Stimulated activated CD4-positive, alpha-beta T cell treated with anti-CD3 and anti-CD28 coated beads, Interleukin-12 subunit alpha, Interleukin-12 subunit beta, amount 100 ng/mL, for 24 hours (primary cell): ENCODE measurements at places on chromosomes 3 and 15.

DNA sequence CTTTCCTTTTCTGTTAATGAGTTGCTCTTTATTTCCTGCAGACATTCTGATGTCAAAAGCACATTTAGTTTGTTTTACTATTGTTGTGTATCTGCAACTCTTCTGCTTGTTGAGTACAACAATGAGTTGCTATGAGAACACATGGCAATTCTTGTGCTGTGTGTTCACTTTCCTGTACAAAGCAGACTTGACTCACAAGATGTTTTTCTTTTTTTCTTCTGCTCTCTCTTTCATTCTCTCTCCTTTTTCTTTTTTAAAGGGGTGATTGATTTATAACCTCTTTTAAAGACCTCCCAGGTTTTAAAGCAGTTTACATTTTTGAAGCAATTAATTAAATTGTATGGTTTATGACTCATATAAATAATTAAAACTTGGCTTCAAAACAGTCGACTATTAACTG is 31.6 kb upstream of the ABHD10 start:
- no peak for DNase-seq

DNA sequence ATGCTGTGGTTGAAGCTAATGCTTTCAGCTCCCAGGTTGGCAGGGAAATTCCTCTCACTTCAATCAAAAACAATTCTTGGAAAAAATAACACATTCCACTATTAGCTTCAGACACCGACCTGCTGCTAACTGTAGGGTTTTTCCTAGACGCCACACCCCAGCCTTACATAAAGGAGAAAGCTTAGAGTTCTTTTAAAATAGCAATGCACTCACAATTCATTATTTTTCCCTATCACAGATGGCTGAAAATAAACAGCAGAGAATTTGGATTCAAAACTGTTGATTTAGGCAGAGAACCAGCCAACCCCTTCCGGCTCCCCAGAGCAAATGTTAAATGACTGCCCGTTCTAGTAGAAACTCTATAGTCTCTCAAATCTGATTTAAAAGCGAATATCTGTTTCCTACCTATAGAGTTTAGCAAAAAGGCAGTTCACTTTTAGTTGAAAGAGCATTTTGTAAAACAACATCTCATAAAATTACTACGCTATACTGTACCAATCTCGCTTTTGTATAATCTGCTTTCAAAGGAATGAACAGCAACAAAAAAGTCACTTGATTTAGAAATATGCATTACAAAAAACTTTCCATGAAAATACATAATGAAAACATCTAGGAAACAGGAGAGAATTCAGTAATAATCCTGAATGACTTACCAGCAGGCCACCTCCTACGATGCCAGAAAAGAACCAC is 586 bp downstream of the TM4SF1 start:
- no peak for DNase-seq

DNA sequence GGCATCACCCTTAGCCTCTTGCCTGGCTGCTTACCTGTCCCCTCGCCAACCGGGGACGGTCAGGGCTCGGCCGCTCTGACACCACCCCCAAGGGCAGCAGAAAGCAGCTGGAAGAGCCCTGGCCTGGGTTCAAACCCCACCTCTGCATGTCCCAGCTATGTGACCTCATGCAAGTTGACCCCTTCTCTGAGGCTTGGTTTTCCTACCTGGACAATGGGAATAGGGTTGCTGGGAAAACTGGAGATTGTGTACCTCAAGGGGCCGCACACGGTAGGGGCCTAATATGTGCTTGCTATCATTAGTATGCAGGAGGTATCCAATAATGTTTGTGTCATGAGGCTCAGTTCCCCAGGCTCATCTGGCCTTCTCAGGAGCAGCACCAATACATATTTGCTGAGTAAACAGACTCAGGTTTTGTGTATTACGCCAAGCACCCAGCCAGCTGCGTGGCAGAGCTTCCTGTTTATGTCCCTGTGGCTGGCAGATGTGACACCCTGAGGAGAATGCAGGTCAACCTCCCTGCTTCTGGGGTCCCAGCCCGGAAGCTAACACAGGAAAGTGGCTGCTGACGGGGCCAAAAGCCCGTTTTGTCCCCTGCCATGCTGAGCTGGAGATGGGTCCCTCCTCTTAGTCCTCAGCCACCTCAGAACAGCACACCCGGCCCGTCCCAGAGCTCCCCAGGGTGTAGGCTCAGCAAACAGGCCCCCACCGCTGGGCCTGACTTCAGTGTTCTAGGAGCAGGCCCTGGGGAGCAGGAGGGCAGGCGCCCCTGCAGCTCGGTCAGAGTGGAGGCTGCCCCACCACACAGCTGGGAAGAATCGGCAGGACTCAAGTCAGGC is 29.7 kb downstream of the PLXND1 start:
- no peak for DNase-seq

GRCh38 chr15:34628577-34629152 is 45.2 kb upstream of the GOLGA8B start:
- DNase-seq: no peak

DNA sequence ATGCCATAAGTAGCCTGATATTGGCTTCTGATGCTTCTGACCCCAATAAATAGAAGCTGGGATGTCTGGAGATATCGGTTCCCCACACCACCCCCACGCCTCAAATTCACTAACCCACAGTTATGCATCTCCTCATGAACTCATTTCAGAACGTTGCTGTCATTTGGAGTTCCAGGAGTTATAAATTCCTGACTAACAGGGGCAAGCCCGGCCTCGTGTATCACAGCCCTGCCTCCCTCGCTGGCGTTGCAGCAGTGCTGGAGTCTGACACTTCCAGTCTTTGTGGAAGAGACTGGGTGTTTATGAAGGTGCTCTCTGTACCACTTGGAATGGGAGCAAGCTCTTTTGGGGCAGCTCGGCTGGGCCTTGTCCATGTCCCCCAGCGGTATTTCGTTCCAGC is 101.0 kb downstream of the ANP32A start:
- no peak for DNase-seq

GRCh38 chr3:24296441-24297205 is 198.0 kb downstream of the THRB start:
- DNase-seq: no peak

GRCh38 chr15:31331389-31331788 is 4.8 kb downstream of the KLF13 start:
- no peak for DNase-seq

GRCh38 chr3:34300621-34301020 is 502.2 kb downstream of the PDCD6IP start:
- no peak for DNase-seq

GRCh38 chr3:114706591-114707232 is 412.9 kb downstream of the TIGIT start:
- no peak for DNase-seq

DNA sequence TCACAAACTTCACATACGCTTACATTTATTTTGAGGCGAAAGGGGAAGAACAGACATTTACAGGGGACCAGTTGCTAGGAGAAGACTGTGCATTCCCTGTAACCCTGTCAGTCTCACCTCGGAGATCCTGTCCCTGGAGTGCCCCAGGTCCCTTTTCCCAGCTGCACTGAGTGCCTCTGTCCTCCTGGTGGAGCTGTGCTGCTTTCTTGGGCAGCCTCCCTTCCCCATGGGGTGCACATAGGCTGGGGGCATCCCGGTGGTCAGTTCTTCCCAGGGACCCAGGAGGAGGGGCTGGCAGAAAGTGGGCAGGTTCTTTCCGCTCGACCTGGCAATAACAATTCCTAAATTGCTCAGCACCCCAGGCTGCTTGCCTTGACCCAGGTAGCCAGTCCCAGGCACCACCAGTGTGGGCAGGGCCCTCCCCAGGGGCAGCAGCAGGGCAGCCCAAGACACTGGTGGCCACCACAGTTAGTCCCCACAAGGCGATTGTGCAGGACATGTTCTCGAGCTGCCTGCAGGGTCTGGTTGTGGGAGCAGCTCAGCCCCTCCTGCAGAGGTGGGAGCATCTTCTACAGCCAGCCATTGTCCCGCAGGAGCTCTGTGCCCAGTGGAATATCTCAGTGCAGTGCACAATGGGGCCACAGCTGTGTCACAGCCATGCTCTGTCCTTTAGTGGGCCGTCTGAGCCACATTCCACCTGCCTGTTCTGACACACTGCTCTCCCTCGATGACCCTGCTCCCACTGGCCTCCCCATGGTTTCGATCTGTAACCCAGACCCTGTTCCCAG is 36.3 kb downstream of the APBA2 start:
- no peak for DNase-seq

- DNase-seq: no peak
Observed at GRCh38 chr15:101556273-101556672, 66.8 kb upstream of the PCSK6 start.

GRCh38 chr15:84818261-84819131 is 1.3 kb downstream of the ALPK3 start:
- DNase-seq: no peak

DNA sequence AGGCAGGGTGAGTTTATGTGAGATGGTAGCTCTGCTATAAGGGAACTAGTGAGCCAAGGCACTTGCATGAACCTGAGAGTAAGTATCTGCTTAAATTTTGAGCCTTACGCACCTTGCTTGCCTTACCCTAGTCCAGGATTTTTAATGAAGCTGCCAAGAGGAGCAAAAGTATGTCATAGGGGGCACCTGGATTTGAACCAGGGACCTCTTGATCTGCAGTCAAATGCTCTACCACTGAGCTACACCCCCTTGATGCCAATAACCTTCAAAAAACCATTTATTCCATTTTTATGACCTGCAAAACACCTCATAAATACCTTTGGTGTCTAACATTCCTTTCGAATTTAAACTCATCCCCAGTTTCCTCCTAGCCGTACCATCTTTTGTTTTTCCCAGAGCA is 88.3 kb upstream of the ACP3 start:
- no peak for DNase-seq

DNA sequence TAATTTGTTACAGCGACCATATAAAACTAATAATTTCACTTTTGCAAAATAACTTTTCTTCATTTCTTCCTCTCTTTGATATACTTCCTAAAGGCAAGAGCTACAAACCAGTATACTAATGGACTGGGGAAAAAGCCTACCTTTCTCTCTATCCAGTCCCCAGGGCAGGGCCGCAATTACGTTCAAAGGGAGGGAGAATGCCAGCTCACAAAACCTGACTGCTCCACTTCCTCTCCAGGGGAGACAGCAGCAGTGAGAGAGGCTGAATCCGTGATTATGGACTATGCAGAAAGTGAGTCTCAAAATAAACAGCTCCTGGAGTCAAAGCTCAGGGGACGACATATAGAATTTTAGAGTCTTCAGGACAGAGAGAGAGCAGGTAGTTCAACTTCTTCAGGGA is 126.9 kb upstream of the HES1 start:
- DNase-seq: no peak

DNA sequence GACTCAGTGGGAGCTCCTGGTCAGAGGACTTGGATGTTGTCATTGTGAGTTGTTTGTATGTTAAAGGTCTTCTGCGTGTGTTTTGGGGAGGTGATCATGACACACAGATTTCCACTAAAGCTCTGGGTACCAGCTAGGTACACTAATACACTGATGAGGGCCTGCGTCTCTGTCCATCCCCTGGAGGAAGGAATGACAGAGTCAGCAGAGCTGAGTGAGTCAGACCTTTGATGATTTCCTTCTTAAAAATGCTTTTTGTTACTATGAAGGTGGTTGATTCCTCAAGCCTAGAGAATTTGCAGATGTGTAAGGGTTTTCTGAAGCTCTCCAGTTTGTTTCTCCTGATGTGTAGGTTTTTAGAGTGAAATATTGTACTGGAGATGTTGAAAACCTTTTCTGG is 424.1 kb upstream of the TPM1 start:
- no peak for DNase-seq

GRCh38 chr15:39127925-39128617 is 452.8 kb upstream of the THBS1 start:
- no peak for DNase-seq

DNA sequence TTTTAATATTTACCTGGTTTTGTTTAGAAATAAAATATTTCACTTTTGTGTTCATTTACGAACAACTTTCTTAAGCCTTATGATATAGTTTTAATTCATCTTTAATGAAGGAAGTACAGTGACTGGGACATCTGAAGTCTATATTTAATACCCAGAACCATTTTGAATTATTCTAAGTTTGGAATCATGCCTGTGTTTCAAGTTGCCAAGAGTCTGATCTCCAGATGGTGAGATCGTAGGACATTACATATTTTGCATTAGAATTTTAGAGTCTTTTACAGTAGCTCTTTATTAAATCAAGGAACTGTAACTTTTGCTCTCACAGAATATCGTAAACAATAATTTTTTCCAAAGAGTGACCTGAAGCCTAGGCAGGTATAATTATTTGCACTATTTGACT is 420.7 kb downstream of the SI start:
- no peak for DNase-seq

DNA sequence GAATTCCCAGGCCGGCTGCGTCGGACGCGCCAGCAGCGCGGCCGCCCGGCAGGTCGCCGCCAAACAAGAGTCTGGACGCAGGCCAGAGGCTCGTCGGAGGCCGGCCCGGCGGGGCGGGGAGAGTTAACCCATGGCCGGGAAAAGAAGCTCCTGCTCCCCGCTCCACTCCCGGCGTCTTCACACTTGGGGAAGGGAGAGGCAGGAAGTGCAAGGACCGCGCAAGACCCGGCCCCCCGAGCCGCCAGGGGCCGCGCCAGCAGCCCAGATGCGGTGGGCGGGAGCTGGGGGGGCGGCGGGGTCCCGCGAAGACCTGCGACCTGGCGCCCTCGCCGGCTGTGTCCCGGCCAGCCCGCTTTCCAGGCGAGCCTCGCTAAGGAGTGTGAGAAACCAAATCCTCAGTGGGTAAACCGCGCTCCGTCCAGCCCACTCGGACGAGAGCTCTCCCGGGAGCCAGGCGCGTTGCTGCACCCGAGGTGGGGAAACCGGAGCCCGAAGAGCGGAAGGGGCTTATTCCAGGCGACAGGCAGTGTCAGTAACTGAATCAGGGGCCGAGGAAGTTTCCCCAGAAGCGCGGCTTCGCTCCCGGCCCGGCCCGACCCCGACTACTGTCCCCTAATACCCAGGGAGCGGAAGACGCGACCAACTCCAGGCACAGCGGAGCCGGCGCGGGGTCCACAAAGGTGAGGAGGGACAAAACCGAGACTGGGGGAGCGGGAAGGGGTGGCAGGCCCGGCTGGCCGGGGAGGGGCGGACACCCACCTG is 721 bp downstream of the ADAMTS7 start:
- DNase-seq: no peak

DNA sequence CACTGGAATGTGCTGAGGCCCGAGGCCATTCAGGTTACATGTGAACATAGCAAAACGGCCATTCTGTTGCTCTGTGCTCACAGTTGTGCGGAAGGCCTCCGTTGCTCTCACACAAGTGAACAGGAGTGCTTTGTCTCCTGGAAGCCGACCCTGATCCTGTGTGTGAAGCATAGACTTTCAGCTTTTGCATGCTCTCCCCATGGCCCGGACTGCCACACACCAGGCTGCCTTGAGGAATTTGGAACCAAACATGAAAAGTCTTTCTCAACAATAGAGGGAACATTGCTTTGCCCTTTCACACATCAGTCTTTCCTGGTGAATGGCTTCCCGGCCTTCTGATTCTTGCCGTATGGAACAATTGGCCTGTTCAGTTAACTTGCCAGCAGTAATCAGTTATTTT is 154.8 kb upstream of the LRIG1 start:
- DNase-seq: no peak

- DNase-seq: no peak
Observed at GRCh38 chr3:119500901-119501300, 2.6 kb downstream of the TIMMDC1 start.
